NCI-H2171 (cell line): ENCODE measurements at places on chromosomes 3 and 15.
A peak's percentile ranks its signal among the peaks of the same experiment; 100 is the strongest.

GRCh38 chr3:71243229-71243628, 340.3 kb downstream of the FOXP1 start:
- DNase-seq = no peak

DNA sequence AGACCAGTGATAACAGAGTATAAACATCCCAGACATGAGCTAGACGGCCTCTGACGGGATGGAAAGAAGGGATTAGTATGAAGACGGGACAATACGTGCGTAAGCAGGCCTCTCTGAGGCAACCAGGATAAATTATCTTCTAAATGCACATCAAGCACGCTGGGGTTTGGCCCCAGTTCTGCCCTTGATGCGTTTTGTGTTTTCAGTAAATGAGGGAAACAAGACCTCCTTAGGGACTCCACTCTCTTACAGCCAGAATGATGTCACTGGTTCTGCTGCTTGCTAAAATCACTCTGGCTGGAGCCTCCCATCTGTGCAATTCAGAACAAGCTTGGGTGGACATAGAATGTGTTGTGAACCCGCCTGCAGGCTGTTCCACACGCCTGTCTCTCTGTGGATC, 156.0 kb upstream of the MCTP2 start:
- peak; percentile 36 for DNase-seq

DNA sequence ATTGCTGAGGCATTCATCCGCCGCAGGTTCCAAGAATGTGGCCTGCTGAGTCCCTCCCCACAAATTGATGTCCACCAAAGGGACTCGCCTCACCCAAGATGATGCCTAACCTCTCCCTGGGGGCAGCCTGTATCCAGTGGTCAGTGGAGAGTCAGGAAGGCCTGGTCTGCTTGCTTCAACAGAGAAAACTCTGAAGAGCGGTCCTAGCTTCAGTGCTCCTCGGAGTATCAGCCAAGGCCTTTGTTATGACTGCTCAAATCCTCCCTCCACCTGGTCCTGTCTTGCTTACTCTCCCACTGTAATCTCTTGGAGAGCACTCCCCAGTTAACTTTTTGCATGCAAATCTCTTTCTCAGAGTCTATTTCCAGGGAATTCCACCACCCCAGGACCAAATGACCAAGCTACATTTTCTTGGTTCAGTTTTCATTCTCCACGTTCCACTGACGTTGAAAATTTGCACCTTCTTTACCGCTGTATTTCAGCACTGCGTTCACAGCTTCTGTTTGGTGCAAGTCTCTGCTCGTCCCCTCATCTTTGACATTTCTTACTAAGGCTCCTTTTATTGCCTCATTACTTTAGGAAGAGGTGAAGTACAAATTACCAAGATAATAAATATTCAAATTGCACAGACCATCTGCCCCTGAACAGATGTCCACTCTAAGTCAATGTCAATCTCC, 22.3 kb downstream of the CMTM7 start:
- DNase-seq = no peak

DNA sequence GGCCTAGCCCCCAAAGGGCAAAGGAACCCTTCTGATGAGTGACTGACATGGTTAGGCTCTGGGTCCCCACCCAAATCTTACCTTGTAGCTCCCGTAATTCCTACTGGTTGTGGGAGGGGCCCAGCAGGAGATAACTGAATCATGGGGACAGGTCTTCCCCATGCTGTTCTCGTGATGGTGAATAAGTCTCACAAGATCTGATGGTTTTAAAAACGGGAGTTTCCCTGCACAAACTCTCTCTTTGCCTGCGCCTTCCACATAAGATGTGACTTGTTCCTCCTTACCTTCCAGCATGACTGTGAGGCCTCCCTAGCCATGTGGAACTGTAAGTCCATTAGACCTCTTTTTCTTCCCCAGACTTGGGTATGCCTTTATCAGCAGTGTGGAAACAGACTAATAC, 16.9 kb downstream of the TKT start:
- DNase-seq = no peak

- DNase-seq = peak; percentile 46
These were observed 285.1 kb upstream of the MANF start for GRCh38 chr3:51099794-51100535.

- no peak for DNase-seq
These were observed 49.0 kb upstream of the DUT start for GRCh38 chr15:48282216-48282615.

DNA sequence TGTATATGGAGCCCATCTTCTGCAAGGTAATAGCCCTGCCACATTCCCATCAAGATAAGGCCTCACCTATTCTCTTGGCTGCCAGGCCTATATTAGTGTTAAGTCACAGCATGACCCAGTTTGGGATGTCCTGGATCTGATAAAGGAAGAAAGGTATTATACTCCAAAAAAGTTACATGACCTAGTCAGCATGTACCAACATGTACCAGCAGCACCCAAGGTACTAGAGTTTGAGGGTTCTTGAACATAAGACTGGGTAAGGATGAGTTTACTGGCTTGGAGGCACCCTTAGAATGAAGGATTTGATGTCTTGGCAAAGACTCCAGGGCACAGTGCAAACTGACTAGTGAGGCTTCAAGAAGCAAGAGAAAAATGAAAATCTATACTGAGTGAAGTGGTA, 232.5 kb downstream of the SQOR start:
- no peak for DNase-seq

DNA sequence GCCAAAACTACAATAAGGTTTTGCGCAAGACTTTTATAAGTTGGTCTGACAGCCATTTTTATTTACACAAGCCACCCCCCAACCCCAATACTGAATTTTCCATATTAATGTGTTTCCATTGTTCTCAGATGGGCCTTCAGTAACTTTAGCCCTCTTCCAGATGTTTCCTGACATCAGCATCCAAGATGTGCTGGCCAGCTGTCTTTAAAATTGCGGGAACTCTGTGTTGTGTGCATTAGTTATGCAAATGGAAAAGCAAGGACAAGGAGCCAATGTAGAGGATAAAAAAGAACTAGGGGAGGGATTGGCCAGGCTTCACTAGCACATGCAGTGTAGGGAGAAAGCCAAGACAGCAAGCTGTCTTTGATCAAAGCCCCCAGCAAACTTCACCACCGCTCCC, 45.4 kb downstream of the COMMD2 start:
- DNase-seq = no peak

- no peak for DNase-seq
These were observed 17.4 kb downstream of the PXYLP1 start for GRCh38 chr3:141249041-141249440.

DNA sequence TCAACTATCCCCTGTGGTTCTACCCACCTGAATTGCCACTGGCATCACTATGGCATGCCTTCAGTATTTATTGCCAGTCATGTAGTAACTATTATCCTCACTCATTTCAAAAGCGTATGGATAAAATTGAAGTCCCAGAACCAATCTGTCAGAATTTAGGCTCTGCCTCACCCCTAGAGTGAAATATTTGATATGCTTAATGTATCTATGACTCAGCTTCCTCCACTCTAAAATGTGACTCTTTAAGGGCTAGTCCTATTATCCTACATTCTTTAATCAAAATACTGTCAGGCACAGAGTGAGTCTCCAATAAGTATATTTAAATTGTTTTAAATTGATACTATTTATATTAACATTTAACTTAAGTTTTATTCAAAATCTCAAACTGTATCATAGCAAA, 27.6 kb downstream of the ARPP21 start:
- no peak for DNase-seq

DNA sequence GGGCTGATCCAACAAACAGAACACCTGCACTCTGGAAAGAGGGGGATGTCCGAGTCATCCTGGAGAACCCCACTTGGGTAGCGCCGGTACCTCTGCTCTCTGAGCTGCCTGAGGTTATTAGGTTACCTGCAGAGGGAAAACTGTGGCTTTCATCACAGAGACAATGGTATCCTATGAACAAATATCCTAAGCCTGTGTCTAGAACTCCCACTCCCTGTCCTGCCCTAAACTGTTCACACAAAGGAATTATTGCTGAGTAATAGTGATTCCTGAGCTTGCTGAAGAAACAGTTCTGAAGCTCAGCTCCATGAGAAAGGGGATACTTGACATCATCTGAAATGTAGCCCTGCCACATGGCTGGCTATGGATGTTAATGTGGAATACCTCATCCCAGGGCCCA, 31.9 kb upstream of the WNT5A start:
- no peak for DNase-seq

DNA sequence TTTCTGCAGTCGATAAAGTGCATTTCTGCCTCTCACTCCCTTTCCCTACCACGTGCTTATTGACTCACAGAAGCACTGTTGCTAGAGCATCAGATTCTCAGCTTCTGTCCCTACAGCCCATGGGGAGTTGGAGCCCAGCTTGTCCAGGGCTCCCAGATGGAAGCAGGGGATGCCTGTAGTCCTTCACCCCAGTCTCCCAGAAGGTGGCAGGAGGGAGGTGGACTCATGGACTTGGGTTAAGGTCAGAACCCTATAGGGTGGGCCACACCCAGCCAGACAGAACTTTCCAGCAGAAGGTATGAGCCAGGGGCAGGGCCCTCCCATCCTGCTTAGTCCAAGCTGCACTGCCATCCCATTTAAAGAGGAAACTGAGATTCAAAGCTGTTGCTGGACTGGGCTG, 33.1 kb upstream of the SEMA3F start:
- DNase-seq = no peak
